GM06990 (cell line): ENCODE measurements at places on chromosomes 7 and 10.

- DNase-seq, result no peak
Observed at GRCh38 chr7:44943631-44944030, 35.2 kb downstream of the MYO1G start.

DNA sequence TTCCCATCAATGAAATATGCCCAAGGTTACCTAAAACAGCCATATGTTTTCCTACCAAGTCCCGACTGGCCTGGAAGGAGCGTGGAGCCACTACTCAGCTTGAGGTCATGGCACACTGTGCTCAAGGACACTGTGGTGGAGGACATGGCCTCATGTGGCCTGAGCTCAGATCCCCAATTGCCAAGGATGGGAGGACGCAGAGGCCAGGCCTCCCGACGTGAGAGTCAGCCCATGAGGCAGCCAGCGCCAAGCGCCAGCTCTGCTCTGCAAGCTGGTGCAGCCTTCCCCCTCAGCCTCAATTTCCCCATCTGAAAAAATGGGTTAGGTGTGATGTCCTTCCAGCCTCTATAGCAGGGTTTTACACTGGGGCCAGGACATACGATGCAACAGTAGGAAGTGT is 302.6 kb downstream of the CALN1 start:
- no peak for DNase-seq

- no peak for DNase-seq
Observed at GRCh38 chr7:99372275-99373090, 2.0 kb upstream of the ARPC1B start.

DNA sequence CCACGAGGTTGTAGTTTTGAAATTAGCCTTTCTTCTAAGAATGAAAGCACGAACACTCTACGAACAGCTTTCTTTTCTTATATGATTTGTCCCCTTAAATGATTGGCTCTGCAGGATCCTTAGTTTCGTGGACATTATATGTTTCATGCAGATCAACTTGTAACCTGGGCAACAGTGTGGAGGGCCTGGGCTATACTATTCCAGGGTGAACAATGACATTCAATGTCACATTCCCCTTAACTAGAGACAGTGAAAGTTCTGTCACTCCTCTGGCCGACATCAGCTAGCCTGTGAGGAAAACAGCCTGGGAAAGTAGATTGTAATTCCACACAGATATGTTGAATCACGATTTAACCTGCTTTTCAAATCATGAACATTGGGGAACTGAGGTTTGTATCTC is 23.4 kb downstream of the TAS2R16 start:
- no peak for DNase-seq

GRCh38 chr10:129968853-129969183 is 4.7 kb upstream of the EBF3 start:
- no peak for DNase-seq

- no peak for DNase-seq
Observed at GRCh38 chr10:127142136-127142535, 54.3 kb downstream of the INSYN2A start.

GRCh38 chr7:128021366-128021765 is 9.9 kb downstream of the LRRC4 start:
- no peak for DNase-seq
